ENCODE measurements at places on chromosomes 16 and 17. TPM values are rescaled to one million over a fixed set of nuclear protein-coding genes. Genes with fewer than 3 reads are reported as not detected.

ARMC7 gene
- total RNA-seq, result 5.3 TPM

DNA sequence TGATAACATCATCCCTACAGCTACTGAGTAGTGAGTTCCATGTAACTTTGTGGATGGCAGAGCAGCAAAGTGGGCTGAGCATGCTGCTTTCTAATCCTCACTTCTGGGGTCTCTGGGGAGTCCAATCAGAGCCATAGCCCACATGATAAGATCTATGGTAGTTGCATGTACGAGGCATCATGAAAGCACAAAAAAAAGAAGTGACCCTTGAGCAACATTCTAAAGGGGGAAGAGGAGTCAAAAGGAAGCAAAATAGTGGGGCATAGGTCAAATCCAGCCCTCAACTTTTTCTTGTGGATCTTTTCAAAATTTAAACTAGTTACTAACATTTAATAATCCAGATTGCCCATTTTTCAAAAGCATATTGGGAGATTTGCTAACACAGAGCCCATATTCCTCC, 208.5 kb upstream of the TOX3 start:
- no peak for DNase-seq

DNA sequence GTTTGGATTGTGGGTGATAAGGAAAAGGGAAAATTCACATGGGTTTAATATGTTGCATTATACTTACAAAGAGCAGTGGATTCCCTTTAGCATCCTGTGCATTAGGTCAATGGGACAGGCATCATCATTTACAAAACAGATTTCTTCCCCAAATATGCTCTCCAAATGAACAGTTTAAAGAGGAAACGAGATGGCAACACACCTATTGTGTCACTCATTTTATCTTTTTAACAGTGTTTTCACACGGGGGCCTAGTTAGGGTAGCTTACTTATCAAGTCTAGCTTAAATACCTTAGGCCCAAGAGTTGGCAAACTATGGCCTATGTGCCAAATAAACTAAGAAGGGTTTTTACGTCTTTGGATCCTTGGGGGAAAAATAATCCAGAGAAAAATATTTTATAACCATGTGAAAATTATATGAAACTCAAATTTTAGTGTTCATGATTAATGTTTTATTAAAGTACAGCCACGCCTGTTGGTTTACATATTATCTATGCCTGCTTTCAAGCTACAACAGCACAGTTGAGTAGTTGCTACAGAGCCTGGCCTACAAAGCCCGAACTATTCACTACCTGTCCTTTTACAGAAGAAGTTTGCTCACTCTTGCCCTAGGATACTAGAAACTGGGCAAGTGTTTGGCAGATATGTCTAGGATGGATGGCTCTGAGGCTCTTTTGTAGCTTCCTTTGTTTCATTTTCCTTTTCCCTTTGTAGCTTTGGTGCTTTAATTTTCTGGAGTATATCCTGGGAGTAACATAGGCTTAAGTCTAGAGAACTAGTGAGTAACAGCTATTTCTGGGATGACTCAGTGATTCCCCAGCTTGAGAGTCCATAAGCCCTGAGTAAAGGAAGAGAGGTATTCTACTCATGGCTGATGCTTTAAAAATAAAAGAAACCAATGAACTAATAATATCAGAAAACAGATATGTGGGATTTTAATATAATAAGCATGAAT, 12.4 kb downstream of the NUP93 start:
- no peak for DNase-seq

GRCh38 chr16:75059411-75059810, 57.2 kb downstream of the LDHD start:
- DNase-seq, result no peak

All from Right ventricle myocardium superior (tissue), 1 donor.